ENCODE measurements at places on chromosomes 6 and 20.
A peak's percentile ranks its signal among the peaks of the same experiment; 100 is the strongest.

DNA sequence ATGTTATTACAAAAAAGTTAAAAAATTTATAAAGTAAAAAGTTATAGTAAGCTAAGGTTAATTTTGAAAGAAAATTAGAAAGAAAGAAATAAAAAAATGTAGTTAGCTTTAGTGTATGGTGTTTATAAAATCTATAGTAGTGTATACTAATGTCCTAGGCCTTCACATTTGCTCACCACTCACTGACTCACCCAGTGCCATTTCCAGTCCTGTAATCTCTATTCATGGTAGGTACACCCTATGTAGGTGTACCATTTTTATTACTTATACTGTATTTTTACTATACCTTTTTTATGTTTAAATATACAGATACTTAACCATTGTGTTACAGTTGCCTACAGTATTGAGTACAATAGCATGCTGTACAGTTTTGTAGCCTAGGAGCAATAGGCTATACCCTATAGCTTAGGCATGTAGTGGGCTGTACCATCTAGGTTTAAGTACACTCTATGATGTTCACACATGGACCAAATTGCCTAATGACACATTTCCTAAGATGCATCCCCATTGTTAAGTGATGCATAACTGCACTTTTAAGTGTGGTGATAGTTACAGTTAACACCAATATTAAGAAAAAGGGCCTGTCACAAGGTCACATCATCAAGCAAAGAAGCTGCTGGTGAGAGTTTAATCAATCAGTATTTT is 8.0 kb downstream of the CD2AP start:
- DNase-seq = no peak

DNA sequence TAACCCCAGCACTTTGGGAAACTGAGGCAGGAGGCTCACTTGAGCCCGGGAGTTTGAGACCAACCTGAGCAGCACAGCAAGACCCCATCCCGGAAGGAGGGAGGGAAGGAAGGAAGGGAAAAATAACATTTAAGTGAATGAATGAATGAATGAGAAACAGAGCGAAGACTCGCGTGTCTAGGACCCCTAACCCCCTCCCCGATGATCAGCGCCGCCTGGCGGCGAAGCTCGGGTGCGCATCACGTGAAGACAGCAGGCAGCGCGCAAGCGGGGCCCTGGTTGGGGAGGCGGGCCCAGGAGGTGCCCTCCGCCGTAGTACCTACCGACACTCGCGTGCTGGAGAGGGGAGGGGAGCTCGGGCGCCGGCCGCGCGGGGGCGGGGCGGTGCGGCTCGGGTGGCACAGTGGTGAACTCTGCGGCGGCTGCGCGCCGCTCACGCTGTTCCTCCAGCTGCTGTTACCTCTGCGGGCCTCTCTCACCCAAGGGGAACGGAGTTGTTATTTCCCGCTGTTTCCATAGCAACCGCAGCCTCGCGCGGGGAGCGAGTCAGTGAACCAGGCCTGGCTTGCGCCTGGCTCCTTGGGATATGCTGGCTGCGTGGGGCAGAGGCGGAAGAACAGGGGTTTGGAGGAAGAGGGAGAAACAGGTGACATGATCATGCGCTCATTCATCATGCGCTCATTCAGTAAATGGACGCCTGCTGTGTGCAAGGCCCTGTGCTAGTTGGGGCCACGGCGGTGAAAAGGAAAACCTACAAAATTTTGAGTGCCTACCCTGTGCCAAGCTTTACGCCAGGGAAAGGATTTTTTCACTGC is 2.0 kb upstream of the DCDC2 start:
- peak; percentile 69 for DNase-seq

- DNase-seq = no peak
These were observed 21.0 kb downstream of the ZC3H12D start for GRCh38 chr6:149463781-149464180.

DNA sequence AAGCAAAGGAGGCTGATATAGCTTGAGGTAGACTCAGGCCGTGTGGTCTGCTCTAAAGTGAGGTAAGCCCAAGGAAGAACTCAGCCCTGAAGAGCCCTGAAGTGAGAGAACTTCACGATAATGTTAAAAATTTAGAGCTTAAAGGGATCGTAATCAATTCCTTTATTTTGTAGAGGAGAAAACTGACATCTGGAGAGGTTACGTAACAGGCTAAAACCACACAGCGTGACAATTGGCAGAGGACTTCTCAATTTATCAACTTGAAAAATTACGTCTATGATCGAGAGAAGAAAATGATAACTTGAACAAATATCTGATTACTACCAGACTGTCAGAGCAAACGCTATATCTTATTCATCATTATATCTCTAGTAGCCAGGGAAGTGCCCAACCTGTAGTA is 121.8 kb upstream of the FOXO3 start:
- no peak for DNase-seq

GRCh38 chr6:154535851-154536250 is 25.4 kb upstream of the CNKSR3 start:
- no peak for DNase-seq

- no peak for DNase-seq
These were observed 268.4 kb downstream of the KCNQ5 start for GRCh38 chr6:72890233-72890632.

DNA sequence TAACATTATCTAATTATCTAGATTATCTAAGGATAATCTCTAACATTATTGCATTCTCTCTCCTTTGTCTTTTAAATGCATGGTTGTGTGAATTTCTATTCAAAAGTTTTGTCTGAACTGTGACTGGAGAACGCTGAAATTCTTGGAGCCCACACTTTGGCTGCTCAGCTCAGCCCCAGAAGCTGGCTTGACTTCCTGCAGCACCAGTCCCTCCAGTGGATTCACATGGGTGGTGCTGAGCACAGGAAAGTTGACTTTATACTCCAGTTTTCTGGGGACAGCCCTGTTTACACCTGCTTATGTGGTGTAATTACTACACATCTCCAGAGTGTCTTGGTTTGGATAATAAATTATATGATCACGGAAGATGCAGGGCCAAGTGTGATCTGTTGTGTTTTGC is 255.1 kb upstream of the NOX3 start:
- no peak for DNase-seq

DNA sequence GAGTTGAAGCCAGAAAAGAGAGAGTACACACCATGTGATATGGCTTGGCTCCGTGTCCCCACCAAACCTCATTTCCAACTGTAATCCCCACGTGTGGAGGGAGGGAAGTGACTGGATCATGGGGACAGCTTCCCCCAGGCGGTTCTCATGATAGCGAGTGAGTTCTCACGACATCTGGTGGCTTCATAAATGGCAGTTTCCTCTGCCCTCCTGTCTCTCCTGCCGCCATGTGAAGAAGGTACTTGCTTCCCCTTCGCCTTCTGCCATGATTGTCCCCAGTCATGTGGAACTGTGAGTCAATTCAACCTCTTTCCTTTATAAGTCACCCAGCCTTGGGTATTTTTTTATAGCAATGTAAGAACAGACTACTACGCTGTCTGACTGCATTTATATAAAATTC is 40.3 kb downstream of the TAF4 start:
- DNase-seq = no peak

DNA sequence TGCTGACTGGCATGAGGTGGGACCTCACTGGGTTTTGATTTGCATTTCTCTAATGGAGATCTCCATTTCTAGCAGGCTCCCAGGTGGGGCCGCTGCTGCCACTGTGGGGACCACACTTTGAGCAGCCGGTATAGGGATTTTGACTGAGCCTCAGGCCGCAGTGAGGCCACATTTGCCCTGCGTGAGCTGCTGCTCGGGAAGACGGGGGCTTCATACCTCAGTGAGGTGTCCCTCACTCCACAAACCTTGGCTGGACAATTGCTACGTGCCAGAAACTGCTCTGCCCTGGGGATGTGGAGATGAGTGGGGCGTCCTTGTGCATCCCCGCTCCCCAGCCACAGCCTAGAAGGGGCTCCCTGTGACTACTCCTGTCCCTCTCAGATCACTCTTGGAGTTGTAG is 134.3 kb downstream of the ANKRD60 start:
- DNase-seq = no peak

DNA sequence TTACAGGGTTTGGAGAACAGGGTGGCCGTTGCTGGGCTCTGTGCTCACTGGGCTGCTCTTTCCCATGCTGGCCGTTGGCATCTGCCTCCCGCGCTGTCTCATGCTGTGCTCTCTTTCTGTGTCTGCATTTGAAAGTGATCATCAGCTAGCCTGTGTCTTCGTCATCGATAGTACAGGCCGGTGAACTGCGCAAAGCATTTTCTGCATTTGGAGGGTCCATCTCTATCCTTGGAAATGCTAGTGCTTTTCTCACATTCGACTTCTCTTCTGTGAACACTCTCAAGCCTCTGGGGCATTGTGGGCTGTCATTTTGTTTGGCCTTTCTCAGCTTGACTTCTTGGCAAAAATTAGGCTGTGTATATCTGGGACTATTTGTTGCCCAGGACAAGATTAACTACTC is 6.8 kb upstream of the SNHG17 start:
- DNase-seq = no peak

DNA sequence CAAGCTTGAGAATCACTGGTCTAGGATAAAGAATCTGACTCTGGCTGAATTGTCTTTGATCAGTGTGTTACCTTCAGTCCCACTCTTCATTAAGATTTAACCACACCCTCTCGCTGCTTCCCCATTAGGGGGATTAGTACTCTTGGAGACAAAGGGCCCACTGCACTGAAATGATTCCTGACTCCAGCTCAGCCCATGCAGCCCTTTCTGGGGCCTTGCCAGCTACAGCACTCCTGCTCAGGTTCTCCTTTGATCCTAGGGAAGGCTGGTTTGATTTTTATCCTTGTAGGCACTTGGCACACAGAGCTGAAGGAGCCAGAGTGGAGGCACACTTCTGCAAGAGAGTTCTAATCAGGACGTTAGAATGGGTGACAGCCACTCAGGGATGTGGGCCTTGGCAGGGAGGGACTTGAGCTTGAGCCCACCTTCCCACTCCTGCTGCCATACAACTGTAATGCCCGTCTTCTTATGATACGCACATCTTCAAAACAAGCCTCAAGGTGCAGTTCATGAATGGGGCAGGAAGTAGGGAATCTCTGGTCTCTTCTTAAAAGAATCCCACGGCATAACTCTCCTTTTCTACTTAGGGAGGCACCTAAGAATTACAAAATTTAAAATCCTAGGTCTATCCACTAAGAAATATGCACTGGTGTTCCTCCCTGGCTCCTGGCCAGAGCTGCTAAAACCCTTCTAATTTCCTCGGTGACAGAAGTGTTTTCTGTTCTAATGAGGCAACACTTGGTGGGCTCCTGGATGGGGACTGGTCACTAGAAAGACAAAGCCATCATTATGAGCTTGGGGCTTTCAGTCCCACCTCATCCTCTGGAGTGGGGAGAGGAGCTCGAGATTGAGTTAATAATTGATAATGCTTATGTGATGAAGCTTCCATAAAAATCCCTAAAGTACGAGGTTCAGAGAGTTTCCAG is 1.5 kb upstream of the SLA2 start:
- no peak for DNase-seq

- DNase-seq = no peak
These were observed 36.1 kb upstream of the DUSP22 start for GRCh38 chr6:256169-256568.

- DNase-seq = peak; percentile 56
These were observed 2.0 kb downstream of the MYB start for GRCh38 chr6:135183002-135183531.

DNA sequence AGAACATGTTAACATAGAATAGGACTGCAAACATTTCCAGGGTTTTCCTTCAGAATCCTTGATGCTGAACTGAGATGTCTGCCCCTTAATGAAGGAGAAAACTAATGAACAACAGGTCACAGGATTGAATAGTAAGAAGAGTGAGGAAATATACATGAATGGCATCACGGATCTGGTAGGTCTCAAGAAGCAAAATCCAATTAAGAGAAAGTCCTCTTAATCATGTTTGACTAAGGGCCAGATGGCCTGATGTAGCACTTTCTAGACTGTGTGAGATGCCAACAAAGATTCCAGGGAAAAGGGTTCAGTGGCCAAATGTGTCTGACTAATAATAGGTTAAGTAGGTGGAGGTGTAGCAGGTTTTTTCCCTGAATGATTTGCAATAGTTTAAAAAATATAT is 13.7 kb upstream of the SHPRH start:
- DNase-seq = no peak

- no peak for DNase-seq
These were observed 8.9 kb upstream of the PTPRT start for GRCh38 chr20:43198607-43199006.

DNA sequence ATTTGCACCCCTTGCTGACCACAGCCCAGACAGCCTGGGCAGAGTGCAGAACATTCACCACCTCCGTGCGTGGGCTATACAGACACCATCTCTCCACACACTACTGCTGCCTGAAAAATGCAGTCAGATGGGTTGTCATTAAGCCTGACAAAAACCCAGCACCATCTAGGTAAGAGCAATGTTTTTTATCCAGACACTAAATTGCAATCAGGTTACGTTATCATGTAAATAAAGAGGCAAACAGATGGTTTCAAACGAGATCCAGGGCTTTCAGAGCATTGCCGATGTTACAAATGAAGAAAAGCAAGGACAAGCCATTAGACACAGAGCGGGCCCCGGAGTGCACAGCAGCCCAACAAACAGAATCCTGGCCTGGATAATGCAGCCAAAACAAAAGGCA is 269.6 kb downstream of the PKHD1 start:
- no peak for DNase-seq

- DNase-seq = no peak
These were observed 176.3 kb downstream of the JARID2 start for GRCh38 chr6:15421945-15422733.

DNA sequence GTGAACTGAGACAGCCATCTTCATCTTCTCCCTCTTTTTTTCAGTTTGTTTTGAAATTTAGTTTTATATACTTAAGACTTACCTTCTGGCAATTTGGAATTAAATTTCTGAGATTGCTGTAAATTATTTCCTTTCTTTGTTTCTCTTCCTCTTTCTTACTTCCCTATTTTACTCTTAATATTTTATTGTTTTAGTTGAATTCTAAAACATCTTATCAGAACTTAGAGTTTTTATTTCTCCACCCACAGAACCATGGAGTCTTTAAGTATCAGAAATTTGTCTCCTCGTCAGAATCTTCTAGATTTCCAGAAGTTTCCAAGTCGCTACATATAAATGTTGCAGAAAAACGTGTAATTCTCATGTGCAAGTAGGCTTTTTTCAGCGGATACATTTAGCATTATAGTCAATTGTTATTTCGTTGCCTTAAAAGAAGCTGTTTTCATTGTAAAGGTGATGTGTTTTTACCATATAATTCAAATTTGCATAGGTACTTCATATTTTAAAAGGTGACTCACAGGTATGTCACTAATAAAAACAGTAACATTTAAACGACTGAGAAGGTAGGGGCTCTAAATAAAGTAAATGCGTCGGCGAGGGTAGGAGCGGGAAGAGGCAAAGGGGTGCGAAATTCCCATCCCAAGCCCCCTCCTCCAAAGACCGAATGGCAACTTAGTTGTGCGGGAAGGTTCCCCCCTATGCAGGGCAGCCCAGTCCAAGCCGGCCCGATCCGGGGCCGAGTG is 866 bp upstream of the MYO6 start:
- DNase-seq = no peak

DNA sequence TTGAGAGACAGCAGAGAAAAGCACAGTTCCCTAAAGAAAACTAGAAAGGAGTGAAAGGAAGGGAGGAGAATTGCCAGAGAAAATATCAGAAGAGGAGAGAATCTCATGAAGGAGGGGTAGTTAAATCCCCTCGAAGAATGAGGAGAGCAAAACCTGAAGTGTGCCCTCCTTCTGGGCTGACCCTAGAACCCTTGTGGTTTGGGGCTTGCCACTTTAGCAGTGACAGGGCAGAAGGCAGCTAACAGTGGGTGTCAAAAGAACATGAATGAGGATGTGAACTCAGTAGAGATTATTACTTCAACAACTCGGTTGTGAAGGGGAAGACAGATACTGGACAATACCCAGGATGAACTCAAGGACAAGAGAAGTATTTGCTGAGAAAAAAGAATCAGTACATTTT is 73.6 kb downstream of the RALGAPA2 start:
- DNase-seq = no peak

- no peak for DNase-seq
These were observed 9.0 kb downstream of the MYLK4 start for GRCh38 chr6:2741756-2742155.
